NCI-H774 (cell line): ENCODE measurements at places on chromosomes 12 and 14.
A peak's percentile ranks its signal among the peaks of the same experiment; 100 is the strongest.

DNA sequence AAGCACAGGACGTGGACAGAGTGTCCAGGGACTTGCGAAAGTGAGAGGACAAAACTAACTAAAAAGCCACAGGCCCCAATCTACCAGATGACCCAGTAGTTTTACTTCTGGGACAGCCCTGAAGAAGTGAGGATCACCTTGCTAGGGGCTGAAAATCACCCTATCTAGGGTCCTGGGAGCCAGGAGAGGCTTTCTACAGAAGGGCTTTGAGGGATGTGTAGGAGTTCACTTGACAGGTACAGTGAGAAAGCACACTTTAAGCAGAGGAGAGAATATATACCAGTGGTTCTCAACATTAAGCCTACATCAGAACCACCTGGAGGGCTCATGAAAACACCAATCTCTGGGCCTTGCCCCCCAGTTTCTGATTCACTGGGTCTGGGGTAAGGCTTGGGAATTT lies 60.8 kb downstream of the ZNF664 start:
- no peak for DNase-seq

- no peak for DNase-seq
Observed at GRCh38 chr12:79046021-79046420, 181.4 kb downstream of the SYT1 start.

- DNase-seq = peak; percentile 90
Observed at GRCh38 chr14:95460647-95461478, 55.6 kb downstream of the SYNE3 start.

DNA sequence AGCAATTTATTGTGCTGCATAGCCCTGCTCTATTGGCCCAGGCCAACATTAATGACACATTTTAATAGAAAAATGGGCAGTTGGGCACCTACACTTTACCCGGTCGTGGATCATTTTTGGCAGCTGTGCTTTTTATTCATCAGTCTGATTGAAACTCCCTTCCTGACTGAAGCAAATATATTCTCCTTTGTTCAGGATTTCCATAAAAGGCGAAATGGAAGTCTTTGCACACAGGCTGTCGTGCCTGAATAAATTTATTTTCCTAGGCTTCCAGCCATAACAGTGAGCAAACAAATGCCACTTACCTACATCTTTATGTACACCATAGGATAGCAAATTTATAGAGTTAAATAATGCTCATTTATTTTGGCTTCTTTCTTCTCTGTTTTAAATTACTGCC lies 480.7 kb upstream of the DCN start:
- DNase-seq = peak; percentile 83

- DNase-seq = no peak
Observed at GRCh38 chr14:61308198-61308597, 13.2 kb upstream of the PRKCH start.

GRCh38 chr14:105059925-105060565 lies 5.2 kb downstream of the GPR132 start:
- DNase-seq = no peak

DNA sequence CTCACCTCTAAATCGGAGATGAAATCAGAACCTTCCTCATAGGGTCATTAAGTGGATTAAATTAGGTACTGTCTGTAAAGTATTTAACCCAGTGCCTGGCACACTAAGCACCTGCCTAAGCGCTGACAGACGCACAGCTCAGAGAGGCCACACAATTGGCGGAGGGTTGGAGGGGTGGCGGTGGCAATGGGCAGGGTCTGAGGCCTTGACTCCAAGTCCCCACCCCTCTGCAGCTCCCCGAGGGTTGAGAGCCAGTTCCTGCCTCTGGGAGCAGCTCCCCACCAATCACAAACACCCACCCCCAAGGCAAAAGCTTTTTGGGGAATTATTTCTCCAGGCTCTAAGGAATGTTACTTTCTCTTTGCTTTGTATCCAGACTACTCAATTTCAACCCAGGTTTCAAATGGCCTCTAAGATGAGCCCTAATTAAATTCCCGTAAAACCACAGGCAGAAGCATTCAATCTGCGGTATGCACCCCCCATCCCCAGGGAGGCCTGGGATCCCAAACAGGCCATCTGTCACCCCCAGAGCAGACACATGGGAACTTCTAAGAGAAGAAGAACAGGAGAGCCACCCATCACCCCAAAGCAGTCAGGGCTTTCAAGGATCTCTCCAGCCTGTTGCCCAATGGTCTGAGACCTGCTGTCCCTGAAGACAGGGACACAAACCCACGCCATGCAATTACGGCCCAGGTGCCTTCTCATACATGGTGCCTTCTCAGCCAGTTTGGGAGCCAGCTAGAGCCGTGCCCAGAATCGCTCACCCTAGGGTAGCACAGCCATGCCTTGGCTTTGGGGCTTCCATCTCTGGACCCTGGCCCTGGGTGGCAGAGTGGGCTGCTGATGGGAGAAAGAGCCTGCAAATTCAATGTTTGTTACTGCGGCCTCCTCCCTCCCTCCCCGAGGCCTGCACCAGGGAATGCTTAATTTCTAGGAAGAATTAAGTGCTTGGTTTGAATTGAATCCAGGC lies 66.1 kb downstream of the CHGA start:
- no peak for DNase-seq

GRCh38 chr14:77023001-77023996 lies 5.2 kb downstream of the IRF2BPL start:
- DNase-seq = no peak

DNA sequence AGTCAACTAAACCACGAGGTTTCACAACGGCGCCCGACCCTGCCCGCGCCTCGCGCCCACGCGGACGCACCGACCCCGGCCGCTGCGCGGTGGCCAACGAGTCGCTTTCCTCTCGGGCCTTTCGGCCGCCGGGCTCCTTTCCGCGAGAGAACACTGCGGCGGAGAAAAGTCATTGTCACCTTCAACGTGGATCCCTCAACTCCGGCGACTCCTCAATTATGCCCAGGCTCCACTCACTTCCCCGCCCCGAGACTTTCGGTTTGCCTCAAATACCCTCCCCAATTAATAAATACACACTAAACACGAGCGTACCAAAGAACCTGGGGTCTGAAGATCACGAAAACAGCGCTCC lies 450 bp downstream of the SINHCAF start:
- no peak for DNase-seq

GRCh38 chr12:61757831-61758505 lies 502.2 kb upstream of the USP15 start:
- DNase-seq = no peak

- DNase-seq = no peak
Observed at GRCh38 chr12:24815114-24815423, 133.8 kb downstream of the BCAT1 start.

DNA sequence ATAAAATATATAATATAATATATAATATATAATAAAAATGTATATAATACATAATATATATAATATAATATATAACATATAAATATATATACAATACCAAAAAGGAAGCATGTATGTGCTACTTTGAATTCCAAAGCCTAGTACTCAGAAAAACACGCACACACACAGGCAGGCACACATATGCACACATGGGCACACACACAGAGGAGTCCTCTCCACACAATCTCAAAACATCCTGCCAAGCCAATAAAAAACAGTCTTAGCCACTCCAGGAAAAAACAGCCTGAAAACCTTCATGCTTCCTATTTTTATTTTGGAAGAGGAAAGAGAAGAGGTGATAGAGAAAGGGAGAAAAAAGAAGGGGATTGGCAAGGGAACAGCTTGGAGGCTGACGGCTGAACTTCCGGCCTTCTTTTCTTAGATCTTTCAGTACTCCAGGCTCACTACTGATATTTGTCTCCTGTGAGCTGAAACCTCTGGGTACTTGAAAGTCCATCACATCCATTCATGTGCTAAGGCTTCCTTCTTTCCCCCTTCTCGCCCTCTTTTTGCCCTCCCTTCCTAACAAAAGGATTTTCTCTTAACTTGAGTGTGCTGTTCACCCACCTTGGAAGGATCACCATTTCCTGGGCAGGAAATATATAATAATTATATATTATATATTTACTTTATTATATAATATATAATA lies 394.2 kb downstream of the NUAK1 start:
- DNase-seq = no peak

DNA sequence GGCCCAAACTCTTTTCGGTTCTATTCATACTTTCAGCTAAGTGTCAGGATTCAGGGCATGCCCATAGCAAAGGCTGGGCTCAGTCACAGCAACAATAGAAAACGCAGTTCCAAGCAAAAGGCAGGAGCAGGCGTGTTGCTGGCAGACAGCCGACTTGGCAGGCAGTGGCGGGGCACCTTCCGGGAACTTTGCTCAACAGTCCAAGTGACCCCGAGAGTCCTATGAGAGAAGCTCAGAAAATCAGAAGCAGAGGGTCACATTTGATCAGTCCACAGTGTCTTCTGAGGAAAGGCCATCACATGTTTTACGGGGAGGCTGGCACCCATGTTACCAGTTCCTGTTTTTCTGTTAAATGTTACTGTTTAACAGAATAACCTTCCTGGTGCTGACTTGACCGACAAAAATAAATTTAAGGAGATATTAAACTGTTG lies 115.0 kb downstream of the DACT1 start:
- DNase-seq = no peak

DNA sequence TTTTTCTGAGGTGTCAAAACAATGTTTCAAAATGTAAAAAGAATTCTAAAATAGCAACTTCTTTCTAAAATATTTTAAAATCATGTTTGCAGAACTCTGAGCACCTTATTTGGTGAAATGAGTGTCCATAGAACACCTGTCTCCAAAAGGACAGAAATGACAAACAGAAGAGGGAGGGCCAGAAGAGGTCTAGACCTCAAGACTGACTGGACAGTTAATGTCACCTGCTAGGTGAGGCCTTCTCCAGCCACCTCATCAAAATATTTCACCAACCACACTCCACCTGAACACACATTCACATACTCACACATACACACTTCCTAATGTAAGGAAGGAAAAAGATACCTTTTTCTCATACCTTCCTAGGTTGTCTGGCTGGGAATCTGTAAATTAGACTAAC lies 147.8 kb upstream of the PLEKHA5 start:
- DNase-seq = no peak

DNA sequence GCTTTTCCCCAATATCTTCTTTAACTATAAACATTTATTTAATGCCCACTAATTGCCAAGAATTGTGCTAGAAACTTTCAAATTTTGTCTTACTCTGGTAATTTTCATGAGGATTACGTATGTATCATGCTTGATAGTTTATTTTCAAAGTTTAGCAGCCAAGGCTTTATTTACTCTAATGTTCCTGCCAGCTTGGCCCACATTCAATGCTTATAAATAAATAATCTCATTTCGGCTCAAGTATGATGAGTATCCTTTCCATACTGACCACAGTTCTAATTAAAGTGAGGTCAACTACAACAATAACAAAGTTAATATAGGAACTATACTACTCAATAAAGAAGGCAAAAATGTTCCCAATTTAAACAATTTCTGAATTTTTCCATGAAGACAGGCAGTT lies 259.2 kb downstream of the MED13L start:
- no peak for DNase-seq

DNA sequence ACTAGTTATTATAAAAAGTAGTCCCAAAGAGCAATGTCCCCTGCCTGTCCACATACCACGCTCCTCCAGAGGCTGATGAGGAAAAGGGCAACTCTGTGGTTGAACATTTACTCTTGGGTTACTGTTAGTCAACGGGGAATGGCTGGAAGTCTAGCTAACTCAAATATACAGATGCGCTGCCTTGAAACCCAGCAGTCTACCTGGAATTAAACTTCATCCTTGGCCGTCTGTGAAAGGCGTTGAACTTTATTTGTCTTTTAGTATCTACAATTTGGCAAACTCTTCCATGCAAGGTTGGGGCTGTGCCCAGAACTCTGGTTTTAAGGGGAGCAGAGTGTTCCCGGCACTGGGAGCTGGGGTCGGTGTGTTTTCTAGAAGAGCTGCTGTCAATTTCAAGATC lies 3.9 kb upstream of the MEG3 start:
- no peak for DNase-seq
